Pulmonary artery endothelial cell (primary cell): ENCODE measurements at places on chromosomes 11 and 22. TPM values are rescaled to one million over a fixed set of nuclear protein-coding genes. Genes with fewer than 3 reads are reported as not detected.

SYT13 gene
- not detected in 2 replicates for total RNA-seq

NADSYN1 gene
- 93.6 and 110 TPM in 2 replicates for total RNA-seq

ANO9 gene
- 0.07 TPM in 1 of 2 replicates, not detected in the other for total RNA-seq

DNA sequence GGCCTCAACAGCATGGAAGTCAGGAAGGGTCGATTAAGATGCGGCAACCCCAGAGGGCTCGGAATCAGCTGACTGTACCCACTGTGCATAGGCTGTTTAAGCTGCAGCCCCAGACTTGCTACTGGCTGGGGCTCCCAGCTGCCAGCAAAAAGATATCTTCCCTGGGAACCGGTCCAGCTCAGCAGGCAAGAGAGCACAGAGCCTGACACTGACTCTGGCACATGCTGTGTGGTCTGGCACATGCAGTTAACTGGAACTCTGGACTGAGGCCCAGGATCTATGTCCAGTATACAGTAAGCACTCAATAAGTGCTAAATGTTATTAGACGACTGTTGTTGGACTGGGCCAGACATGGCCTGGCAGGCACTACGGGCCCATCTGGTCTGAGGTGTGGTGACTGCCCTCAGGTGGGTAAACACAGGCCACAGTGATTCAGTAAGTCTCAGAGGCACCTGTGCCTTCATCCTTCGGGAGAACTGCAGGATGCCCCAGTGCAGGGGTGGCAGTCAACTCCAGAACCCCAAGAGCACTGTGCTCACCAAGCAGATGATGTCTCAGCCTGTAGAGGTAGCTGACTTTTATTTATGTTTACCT is 87.6 kb downstream of the LARGE1 start:
- no peak for DNase-seq

- DNase-seq, result no peak
Measured at GRCh38 chr11:102868339-102868738, 6.4 kb downstream of the MMP12 start.

DNA sequence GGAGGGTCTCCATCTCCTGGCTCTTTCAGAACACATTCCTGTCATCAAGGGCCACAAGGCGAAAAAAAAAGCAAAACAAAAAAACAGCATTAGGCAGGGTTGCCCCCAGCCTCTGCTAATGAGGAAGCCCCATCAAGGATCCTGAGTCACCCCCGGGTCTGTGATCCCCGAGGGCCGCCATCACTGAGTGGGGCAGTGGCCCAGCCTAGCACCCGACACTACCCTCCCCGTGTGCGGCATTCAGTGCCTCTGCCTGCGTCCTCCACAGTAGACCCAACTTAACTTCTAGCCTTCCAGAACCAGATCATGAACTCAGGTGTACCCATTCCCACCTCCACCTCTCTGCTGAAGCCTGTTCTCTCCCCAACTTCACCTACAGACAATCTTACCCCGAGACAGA is 6.6 kb upstream of the CDC42EP1 start:
- no peak for DNase-seq

DNA sequence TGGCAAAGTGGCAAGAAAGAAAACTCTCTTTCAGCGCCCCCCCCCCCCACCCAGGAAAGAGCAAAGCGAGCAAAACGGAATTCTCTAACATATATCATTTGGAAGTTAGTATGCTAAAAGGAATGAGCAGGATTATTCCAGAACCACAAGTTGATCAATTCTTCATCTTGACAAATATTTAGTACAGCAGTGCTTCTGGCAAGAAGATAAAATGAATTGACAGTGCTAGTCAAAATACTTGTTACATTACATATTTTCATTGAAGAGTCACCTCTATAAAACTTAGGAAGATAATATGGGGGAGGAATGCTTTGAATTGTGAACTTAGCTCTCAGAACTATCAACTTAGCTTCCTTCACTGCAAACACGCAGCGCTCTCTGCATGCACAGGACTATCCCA is 377.4 kb downstream of the DYNC2H1 start:
- no peak for DNase-seq

- no peak for DNase-seq
Measured at GRCh38 chr22:43433451-43434274, 21.8 kb downstream of the MPPED1 start.

GRCh38 chr11:122791836-122792235 is 46.5 kb upstream of the CRTAM start:
- DNase-seq, result peak; percentile 26

DNA sequence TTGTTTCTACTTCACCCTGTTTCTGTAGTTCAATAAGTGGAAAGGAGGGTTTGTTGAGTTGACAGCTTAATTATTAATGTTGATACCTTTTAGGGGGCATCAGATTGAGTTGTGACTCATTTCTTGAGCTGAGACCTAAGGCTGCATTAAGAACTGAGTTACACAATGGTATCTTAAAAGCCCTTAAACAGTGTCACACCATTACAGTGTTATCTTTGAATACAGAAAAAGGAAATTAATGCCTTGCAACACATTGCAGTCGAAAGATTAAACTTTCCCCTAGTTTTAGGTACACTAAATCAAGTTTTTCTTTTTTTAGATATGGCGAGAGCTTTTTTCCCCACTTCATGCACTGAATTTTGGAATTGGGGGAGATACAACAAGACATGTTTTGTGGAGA is 16.7 kb downstream of the PAFAH1B2 start:
- DNase-seq, result no peak

- no peak for DNase-seq
Measured at GRCh38 chr11:133503236-133503635, 29.1 kb downstream of the OPCML start.

GRCh38 chr11:29272019-29272654 is 744.7 kb downstream of the KCNA4 start:
- peak; percentile 10 for DNase-seq

GRCh38 chr22:45804986-45805325 is 133.3 kb downstream of the ATXN10 start:
- peak; percentile 5 for DNase-seq

- DNase-seq, result no peak
Measured at GRCh38 chr11:66969584-66970225, 5.4 kb upstream of the C11orf86 start.

- peak; percentile 71 for DNase-seq
Measured at GRCh38 chr11:11391796-11392463, 38.9 kb upstream of the CSNK2A3 start.
